GM20000 (cell line): ENCODE measurements at places on chromosomes 2 and 18.

- DNase-seq, result no peak
Observed at GRCh38 chr2:104049438-104049837, 804.5 kb upstream of the POU3F3 start.

GRCh38 chr2:8565399-8566154 lies 116.3 kb upstream of the ID2 start:
- no peak for DNase-seq

DNA sequence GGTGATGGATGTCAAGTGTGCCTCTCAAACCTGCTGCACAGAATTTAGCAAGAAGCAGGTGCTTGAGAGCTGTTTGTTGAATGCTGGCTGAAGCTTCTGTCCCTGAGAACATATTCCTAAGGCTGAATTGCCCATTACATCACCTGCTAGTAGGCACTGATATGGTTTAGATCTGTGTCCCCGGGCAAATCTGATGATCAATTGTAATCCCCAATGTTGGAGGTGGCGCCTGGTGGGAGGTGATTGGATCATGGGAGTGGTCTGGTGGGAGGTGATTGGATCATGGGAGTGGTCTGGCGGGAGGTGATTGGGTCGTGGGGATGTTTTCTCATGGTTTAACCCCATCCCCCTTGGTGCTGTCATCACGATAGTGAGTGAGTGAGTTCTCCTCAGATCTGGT lies 128.0 kb downstream of the HRH4 start:
- DNase-seq, result no peak

GRCh38 chr18:48129621-48130082 lies 199.2 kb upstream of the SMAD2 start:
- DNase-seq, result no peak

GRCh38 chr2:176496761-176497160 lies 227.5 kb downstream of the MTX2 start:
- no peak for DNase-seq

DNA sequence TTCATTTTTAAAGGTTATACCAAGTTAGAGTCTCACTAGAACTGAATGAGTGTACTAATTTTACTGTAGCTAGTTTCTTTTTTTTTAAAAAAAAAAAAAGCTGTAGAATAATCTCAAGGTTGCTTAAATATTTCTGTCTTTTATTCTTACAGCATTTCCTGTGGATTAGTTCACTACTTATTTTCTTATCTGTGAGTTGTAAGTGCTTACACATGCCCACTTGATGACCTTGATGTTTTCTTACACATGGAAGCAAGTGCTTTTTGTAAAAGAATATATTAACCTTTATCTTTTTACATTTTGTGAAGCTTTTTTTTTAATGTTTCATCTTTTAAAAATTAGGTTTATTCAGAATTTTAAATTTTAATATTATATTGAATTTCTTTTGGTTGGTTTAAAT lies 57.8 kb downstream of the MSH2 start:
- DNase-seq, result no peak

GRCh38 chr2:129754421-129754820 lies 225.0 kb upstream of the RAB6C start:
- no peak for DNase-seq

- DNase-seq, result no peak
Observed at GRCh38 chr2:238129166-238130010, 9.1 kb upstream of the KLHL30 start.

DNA sequence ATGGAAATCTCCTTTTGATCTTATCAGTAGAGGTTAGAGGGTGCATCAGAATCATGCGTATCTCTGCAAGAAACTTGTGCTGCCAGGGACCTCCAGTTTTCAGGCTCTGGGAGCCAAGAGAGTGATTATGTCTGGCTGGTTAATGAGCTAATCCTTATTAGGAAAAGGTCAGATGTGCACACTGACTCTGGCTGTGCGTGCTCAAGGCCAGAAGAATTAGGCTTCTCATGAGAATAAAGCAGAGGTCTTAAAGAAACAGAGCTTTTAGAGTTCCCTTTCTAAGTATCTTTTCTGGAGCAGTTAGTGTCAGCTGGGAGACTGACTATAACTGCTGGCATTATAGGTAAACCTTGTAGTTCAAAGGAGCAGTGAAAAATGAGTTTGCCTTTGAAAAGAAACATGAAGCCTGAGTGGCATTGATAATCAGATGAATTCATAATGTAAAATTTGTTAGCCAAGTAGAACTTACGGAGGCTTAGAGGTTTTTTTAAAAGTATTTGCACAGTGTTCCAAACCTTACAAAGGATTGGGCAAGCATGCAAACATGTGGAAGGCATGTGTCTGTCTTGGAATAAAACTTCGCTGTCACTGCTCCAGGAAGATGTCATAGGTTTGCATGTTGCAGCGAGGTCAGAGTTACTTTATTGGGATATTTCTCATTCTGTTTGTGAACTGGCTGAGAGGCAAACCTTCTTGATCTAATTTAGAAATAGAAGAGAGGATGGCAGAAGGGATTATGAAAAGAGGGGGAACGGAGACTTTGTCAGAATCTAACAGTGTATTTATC lies 151.7 kb downstream of the ARHGAP28 start:
- DNase-seq, result no peak

DNA sequence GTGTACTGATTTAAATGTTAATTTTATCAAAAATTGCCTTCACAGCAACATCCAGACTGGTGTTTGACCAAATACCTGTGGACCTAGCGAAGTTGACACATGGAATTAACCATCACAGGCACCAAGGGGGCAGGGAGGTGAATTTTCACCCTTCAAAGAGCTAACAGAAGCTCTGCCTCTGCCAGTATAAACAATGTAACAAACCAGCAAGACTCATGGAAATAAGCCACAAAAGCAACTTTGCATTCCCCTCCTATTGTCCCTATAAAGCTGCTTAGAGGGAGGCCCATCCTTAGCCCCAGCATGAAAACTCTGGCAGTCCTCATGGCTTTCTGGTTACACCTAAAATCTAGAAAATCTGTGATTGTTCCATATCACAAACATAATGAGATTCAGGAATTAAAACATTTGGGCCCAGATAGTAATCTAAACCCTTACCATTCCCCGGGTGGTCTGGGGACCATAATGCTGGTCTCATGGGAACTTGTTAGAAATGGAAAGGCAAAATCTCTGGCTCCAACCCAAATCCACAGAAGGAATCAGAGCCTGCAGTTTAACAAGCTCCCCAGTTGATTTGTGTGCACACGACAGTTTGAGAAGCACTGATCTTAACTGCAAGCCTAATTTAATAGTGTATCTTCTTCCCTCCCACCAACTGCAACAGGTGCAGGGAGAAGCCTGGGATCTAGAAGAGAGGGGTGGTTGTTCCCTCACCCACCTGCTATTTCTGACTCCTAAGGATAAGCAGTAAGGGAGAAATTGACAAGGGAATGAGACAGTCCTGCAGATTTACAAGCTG lies 23.1 kb downstream of the SERPINB11 start:
- no peak for DNase-seq

GRCh38 chr2:64313398-64313723 lies 140.6 kb upstream of the LGALSL start:
- no peak for DNase-seq

GRCh38 chr2:66867063-66867441 lies 432.1 kb downstream of the MEIS1 start:
- no peak for DNase-seq

DNA sequence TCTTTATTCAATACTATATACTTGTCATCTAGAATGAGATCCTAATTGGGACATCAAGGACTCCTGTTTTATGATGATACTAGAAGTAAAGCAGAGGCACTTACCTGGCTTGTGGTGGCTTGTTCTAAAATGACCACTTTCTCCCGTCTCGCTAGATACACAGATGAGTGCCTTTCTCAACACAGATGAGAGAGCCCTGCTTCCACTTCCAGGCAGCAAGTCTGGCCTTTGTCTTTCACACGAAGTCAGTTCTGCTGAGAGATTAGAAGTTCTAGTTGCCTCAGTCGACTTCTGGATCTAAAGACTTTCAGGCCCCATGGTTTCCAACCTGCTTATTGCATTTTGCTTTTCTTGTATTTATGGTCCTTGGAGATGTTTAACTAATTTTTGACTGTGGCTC lies 70.3 kb downstream of the PPP1R1C start:
- DNase-seq, result no peak

GRCh38 chr2:47225061-47225783 lies 70.1 kb upstream of the STPG4 start:
- no peak for DNase-seq

DNA sequence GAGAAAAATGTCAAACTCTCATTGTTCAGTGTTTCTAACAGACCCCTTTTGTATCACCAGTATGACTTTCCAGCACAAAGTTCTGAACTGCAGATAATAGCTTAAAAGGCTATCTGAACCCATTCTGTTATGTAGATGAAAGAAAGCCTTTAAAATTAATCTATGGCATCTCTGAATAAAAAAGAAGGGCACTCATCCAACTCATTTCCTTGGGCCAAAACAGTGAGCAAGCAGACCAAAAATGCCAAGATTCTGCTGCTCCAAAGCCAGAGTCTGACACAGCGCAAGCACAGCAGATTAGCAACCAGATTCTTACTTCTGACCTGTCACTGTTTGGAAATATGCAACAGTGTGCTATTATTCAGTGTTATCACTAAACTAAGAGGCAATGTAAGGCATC lies 22.6 kb upstream of the ITGA6 start:
- DNase-seq, result no peak

- no peak for DNase-seq
Observed at GRCh38 chr2:101362316-101362715, 25.0 kb downstream of the CREG2 start.

- DNase-seq, result no peak
Observed at GRCh38 chr2:149622343-149622742, 34.8 kb upstream of the MMADHC start.

- no peak for DNase-seq
Observed at GRCh38 chr2:145116834-145117725, 597.2 kb upstream of the ZEB2 start.

DNA sequence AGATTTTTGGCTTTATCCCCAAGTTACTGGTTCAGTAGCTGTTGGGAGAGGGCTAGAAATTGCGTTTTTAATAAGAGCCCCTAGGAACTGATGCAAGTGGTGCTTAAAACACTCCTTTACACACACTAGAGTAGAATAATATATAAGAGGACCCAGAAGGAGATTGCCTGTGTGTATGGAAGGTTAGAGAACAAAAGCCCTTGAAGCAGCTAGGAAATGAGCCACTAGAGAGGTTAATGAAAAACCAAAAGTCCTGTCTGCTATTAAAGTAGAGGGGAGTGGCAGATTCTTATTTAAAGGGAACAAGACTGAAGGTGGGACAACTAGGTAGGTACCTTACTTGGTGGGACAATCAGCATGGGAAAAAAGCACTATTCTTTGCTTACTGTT lies 14.4 kb upstream of the SLC39A10 start:
- no peak for DNase-seq

GRCh38 chr2:159459279-159459678 lies 157.1 kb downstream of the BAZ2B start:
- no peak for DNase-seq

GRCh38 chr2:219980638-219981037 lies 353.2 kb downstream of the SLC4A3 start:
- no peak for DNase-seq

DNA sequence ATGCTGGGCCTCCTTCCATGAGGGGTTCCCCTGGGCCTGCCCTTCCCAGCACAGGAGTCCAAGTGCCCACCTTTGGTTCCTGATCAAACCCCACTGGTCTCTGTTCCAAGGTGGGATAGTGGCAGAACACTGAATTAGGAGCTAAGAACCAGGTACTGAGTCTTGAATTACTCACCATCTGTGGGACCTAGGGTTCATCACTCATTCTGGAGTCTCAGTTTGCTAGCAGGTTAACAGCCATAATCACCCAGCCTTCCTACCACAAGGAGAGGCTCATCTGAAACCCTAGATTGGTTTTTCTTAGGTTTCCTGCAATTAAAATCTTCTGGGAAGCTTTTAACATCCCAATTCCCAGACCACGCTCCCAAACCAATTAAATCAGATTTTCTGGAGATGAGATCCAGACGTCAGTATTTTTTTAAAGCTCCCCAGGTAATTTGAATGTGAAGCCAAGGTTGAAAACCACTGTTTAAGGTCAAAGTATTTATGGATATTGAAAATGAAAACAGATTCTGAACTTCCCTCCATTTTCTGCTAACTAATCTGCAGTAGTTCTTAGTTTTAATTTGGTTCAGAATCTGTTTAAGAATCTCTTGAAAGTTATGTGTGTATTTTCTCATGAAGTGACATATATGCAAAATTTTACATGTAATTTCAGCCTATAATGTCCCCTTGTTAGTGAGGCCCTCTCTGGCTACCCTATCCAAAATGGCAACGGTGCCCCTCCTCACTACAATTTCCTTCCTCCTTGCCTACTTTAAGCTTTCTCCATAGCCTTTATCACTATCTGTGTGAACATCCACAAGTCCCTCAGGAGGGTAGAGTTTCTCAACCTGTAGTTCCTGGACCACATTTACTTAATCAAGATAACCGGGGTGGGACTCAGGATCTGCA lies 166.5 kb upstream of the CXCR4 start:
- DNase-seq, result peak; percentile 25

DNA sequence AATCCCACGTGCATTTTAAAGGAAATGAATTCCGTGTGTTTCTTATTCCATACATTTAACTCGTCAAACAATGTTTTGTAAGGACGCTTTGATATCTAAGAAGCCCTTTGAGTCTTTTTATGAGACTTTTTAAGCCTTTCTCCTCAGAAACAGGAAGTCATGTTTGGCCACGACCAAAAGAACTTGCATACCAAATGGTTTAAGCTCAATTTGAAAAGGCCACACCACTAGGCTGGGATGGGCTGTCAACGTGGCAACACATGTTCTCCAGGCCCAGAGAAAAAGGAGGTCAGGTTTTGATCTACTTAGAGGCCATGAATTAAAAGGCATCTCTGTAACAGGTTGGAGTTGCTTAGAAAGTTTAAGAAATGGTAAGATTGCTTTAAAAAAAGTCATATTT lies 441.8 kb downstream of the CMPK2 start:
- no peak for DNase-seq

- no peak for DNase-seq
Observed at GRCh38 chr18:59196161-59196725, 23.7 kb upstream of the GRP start.

DNA sequence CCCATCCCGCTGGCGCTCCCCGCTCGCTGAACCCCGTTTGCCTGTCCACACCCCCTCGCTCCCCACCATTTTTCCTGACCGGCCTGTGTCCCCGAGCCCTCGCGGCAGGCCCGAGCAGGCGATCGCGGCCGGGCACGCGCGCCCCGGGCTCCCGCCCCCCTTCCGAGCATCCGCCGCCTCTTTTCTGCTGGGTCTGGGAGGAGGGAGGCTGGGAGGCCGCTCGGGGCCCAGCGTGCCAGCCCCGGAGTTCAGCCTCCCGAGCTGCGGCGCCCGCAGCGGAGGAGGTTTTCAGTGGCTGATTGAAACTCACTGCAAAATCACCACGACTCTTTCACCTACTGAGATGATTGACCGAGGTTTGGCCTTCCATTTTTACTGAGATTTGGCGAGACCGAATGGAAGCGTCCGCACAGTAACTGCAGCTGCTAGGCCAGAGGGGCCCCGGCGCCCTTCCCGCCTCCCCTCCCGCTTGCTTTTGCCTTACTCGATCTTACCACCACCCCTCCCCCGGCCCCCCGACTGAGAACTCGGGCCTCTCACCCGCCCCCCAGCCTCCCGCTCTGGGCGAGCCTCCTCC lies 4.8 kb downstream of the SOX11 start:
- no peak for DNase-seq

- DNase-seq, result no peak
Observed at GRCh38 chr2:100623033-100623715, 60.4 kb downstream of the PDCL3 start.

- no peak for DNase-seq
Observed at GRCh38 chr2:175864137-175864850, 137.8 kb downstream of the LNPK start.
